ENCODE measurements at places on chromosomes 11 and 22. TPM values are rescaled to one million over a fixed set of nuclear protein-coding genes. Genes with fewer than 3 reads are reported as not detected.

- no peak for DNase-seq
These were observed 2.9 kb upstream of the AKIP1 start for GRCh38 chr11:8908099-8908498.

- DNase-seq, result no peak
These were observed 119.1 kb upstream of the LRRC4C start for GRCh38 chr11:41578421-41579051.

DNA sequence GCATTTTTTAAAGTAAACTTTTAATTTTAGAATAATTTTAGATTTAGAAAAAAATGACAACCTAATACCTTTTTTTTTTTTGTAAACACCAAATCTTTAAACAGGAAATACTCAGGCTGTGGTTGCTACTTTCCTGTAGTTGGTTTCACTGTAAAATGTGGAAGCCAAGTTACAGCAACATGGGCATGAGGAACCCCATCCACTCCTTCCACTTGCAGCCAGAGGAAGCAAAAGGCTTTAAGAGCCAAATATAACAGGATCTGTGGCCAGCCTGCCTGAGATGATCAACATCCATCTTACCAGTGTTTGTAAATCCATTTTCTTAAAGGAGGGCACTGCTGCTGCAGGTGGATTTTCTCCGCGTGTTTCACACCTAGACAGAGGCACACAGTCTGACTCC lies 66.2 kb downstream of the TNRC6B start:
- DNase-seq, result no peak

The CYB5R2 gene
- polyA plus RNA-seq, result 22.5 TPM

GRCh38 chr11:14768526-14769188 lies 123.4 kb downstream of the CYP2R1 start:
- DNase-seq, result no peak

The LINC01488 gene
- not detected for polyA plus RNA-seq

DNA sequence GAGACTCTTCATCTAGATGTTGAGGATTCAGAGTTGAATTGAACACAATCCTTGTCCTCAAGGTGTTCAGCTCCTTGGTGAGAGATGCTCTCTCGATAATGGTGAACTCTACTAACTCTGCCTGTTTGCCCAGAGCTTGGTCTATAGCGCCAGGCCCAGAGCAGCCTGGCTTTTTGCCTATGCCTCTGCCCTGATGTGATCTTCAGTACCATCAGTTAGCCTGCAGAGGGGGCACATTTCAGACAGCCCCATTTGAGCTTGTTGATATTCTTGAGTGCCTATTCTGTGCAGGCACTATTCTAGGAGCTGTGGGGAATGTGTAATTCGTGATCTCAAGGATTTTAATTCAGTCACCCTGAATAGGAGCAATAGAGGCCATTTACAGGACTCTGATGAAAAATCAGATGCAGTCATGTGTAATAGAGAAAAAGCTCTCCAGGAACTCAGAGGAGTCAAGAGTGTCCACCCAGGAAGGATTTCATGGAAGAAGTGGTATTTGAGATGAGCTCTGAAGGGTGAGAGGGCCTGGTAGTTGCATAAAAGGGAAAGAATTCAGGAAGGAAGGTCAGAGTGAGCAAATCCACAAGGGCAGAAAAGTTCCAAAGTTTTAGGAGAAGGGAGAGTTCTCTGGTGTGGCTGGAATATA lies 19.3 kb downstream of the GTPBP1 start:
- no peak for DNase-seq

DNA sequence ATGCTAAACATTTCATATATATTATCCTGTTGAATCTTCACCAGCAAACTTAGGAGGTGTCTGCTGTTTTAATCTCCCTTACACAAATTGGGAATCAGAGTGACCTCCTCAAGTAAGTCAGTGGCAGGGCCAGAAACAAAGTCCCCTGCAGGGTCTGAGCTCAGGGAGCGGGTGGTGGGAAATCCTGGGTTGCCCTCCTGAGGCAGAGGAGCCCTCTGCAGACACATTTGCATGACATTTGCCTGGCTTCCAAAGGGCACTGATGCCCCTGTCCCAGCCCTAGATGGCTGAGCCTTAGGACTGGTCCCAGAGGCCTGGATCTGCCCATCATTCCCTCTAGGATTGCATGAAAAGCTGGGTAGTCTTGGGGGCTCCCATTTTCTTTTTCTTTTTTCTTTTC lies 2.1 kb upstream of the INPP5J start:
- no peak for DNase-seq

DNA sequence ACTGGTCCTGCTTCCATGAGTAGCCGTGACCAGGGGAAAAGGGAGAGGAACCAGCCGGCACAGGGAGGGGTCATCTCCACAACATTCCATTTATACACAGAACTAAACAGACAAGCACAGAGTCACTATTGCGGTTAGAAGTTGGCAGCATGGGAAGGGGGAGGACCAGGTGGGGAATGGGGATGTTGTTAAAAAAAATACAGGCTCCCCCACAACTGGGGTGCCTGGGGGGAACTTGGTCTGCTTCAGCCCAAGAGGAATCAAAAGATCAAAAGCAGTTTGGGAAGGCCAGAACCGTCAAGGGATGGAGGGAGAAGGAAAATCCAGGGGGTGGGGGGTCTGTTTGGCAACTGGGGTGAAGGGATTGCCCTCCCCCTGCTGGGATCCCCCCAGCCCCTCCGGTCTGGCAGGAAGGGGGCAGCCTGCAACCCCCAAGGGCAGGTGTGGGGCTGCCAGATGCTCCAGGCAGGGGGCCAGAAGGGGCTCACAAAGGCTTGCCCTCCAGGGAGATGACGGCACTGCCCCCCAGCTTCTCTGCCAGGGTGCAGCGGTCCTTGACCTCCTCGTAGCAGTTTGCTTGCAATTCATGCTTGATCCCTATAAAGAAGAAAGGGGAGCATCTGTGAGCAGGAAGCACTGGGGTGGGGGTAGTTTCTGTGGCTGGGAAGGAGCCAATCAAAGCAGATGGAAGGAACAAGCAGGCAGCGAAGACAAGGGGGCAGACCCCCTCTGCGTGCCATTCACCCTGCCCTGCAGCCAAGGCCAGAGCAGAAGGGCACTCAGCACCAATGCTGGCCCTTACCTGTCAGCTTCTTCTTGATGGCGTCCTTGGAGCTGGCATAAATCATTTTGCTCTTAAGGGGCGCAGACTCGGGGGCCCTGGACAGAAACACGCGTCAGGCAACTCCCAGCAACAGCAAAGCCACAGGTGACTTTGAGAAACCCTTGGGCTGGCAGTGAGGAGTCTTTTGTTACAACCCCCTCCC lies 2.8 kb downstream of the CFL1 start:
- no peak for DNase-seq

The FBXO3 gene
- polyA plus RNA-seq, result 46.2 TPM

DNA sequence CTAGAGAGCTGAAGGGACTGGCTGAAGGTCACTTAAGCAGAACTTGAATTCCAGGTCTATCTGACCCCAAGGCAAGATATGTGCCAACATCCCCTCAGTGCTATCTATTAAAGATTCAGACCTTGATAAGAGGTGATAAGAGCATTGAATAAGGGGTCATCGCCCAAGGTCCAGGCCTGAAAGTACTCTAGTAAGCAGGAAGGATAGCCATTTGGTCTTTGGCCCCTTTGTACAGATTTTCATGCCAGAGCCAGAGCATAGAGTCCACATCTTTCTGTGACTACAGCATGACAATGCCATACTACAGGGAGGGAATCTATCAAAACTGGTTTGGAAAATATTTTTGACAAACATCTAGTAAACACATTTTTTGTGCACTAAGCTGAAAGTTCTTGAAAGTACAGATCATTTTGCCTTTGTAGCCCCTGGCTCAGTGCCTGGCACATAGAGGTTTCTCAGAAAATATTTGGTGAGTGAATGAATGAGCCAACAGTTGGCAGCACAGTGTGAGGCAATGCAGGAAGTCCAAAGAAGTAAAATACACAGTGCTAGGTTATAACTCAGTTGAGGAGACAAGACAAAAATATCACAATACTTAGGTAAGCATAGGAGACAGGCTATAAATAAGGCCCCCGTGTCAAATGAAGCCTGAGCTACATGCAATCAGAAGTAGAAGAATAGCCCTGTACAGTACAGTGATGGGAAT lies 15.1 kb upstream of the RRAS2 start:
- peak; percentile 80 for DNase-seq

DNA sequence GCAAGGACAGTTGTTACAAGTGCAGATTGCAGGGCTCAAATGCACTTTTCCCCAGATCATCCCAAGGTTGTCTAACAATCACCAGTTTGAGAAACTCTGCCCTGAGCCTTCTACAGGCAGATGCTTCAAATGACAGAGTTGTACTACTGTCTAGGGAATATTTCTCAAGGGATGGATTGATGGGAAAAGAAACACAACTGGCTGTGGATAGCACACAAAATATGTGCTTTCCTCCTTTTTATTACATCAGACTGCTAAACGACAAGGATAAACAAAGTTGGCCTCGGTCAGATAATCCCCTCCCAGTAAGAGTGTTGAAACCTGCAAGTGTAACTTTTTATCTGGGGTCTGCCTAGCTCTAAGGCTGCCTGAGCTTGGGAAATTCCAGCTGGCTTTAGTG lies 46.6 kb upstream of the SORL1-AS1 start:
- DNase-seq, result peak; percentile 44

GRCh38 chr11:61126256-61126655 lies 24.0 kb downstream of the CD5 start:
- no peak for DNase-seq

- DNase-seq, result no peak
These were observed 4.9 kb downstream of the RFPL2 start for GRCh38 chr22:32199961-32200360.

DNA sequence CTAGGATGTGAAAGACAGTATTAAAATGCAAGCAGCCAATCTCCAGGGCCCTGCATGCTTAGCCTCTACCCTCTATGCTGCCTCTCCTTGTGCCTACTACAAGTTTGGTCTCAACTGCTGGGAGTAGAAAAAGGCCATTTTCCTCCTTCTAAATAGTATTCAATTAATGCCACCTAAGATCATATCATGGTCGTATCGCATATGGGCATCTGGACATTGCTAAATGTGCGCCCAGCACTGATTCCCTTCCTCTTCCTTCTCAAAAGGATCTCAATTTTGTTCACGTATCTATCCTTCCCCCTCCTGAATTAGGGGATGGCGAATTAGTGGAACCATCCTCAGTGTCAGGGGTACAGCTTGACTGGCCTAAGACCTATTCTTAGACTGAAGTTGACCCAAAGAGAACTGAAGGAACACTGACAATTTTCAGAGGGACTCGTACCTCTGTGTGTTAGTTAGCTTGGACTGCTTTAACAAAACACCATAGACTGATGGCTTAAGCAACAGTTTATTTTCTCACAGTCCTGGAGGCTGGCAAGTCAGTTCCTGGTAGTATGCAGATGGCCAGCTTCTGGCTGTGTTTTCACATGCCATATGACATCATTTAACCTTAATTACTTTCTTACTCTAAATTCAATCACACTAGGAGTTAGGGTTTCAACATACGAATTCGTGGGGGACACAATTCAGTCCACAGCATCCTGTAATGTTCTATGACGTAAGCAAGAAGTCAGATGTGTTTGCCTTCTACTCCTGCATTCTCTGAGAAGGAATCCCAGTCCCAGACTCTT lies 8.5 kb upstream of the NUP50 start:
- peak; percentile 68 for DNase-seq

DNA sequence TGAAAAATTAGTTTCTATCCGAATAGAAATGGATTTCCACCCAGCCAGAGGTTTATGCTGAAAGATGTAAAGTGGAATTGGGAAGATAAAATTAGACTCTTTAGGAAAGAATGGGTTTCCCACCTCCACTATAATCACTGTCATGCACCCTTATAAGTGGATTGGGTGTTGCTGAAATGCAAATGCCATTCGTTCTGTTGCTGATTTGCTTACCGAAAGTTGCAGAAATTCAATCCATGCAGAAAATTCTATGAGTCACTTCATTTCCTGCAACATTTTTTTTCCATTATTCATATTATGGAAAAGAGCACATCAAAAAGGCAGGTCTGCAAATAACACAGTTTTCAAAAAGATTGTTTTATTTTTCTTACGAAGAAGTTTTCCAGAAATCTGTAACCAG lies 65.6 kb downstream of the LDLRAD3 start:
- DNase-seq, result peak; percentile 67

The ACR gene
- not detected for polyA plus RNA-seq

The OVCH2 gene
- polyA plus RNA-seq, result not detected
